T-helper 17 cell (primary cell): ENCODE measurements at places on chromosomes 7 and 10. TPM values are rescaled to one million over a fixed set of nuclear protein-coding genes. Genes with fewer than 3 reads are reported as not detected.

DNA sequence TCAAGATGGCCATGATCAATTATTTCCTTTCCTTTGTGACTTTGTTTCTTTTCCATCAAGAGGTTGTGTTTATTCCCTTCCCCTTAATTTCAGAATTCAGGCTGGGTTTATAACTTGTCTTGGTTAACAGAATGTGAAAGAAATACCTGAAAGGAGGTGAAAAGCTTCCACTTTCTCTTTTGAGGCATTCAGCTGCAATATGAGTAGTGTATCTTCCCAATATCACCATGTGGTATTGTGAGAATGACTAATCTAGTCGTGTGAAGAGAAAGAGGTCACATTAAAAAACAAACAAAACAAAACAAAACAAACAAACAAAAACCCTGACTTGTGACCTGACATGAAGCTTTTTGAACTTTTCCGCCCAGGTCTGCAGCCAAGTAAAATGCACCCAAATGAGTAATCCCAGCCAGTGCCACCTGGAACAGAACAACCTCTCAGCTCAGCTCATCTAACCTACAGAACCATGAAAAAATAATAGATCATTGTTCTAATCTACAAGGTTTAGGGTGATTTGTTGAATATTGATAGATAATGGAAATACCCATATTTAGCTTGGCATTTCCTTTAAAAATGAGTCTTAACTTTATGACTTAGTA, 70.8 kb upstream of the TEX47 start:
- H3K27ac ChIP-seq: no peak overlapping the region
- DNase-seq: no peak
- no peak overlapping the region for H3K4me3 ChIP-seq
- H3K27me3 ChIP-seq: no peaks in the 10 kb centered on the region

DNA sequence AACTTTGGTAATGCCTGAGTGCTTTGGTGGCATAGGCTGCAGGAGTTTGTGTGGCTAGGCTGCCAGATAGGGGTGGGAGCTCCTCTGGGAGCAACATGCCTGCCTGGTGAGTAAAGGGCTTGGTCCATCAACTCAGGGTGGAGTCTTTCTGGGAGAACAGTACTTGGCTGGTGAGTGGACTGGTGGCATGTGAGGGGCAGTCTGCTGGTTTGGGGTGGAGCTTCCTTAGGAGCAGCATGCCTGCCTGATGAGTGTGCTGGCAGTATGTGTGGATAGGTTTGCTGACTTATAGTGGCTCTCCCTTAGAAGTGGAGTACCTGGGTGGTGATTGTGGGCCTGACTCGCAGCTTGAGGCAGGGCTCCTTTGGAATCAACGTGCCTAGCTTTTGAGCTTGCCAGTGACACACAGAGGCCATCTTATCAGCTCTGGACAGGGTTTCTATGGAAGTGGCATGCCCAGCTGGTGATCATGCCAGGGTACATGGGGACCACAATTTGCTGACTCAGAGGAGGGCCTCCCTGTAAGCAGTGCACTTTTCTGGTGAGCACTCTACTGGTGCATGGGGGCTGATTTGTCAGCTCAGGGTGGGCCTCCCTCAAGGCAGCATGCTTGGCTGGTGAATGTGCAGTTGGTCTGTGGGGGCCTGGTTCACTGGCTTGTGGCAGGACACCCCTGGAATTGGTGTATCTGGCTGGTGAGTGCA, 35.0 kb upstream of the SRI start:
- H3K36me3 ChIP-seq: peaks cover 4% of the 10 kb centered on the region
- peaks cover 7% of the 10 kb centered on the region for H3K27me3 ChIP-seq
- no peak for DNase-seq

DNA sequence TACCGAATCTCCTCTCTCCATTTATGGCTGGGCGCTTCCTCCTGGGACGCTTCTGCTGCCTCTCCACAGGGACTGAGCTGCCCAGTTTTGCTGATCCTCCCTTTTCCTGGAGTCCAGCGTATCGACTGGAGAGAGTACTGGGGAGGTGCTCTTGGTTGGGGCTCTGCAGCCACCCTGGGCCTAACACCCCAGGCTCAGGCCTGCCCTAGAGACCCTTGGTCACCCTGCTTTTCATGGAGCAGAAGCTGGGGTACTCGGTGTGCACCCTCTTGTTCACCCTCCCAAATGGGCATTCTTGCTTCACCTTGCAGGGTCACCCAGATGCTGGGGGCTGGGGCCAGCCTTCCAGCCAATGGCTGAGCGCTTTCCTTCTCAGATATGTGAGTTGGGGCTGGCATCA, 88.8 kb upstream of the RET start:
- peaks cover 26% of the 10 kb centered on the region for H3K27me3 ChIP-seq
- peaks cover 2% of the 10 kb centered on the region for H3K36me3 ChIP-seq
- no peak overlapping the region for H3K4me3 ChIP-seq

Gene PLPP4
- total RNA-seq: not detected

Gene ZP3
- total RNA-seq: 6.1 TPM

DNA sequence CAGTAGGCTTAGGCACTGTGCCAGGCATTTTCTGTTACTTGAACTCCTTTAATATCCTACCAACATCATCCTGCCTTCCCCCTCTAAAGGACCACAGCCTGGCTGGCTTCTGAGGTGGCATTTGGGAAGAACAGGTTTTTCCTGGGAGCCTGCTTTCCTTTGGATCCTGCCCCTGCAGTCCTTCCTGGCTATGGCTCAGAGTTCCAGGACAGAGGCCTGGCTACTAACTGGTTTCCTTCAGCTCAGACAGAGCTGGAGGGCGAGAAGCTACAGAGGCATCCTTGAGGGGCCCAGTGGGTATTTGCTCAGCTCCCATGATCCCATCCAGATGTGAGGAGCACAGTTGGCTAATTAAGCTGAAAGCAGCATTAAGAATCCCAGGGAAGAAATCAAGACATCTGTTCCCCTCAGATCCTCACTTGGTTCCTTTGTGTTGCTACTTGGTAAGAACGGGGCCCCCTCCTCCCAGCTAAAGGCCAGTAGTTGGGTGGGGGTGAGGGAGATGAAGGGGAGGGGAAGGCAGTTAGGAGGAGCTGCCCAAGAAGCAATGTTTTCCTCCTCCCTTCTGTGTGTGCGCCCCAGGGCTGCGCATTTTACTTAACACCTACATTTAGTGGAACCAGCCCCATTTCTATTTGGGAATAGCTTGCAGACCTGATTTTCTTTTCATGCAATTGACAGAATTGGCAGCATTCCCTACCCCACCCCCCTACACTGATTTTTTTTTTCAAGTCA, 142.6 kb upstream of the SORCS3 start:
- no peak for DNase-seq
- H3K27ac ChIP-seq: no peak overlapping the region
- peaks cover 37% of the 10 kb centered on the region for H3K27me3 ChIP-seq

GRCh38 chr10:67803588-67804394, 34.2 kb downstream of the DNAJC12 start:
- no peak for DNase-seq
- H3K27me3 ChIP-seq: peaks cover 12% of the 10 kb centered on the region
- H3K4me1 ChIP-seq: peaks cover 2% of the 10 kb centered on the region
